Muscle of back (tissue), 13 donors: ENCODE measurements at places on chromosomes 12 and 14. TPM values are rescaled to one million over a fixed set of nuclear protein-coding genes. Genes with fewer than 3 reads are reported as not detected.

GYS2 gene
- polyA plus RNA-seq: not detected

GALNT9 gene
- polyA plus RNA-seq: 2.9 TPM

MFAP5 gene
- 169 TPM for polyA plus RNA-seq

DNA sequence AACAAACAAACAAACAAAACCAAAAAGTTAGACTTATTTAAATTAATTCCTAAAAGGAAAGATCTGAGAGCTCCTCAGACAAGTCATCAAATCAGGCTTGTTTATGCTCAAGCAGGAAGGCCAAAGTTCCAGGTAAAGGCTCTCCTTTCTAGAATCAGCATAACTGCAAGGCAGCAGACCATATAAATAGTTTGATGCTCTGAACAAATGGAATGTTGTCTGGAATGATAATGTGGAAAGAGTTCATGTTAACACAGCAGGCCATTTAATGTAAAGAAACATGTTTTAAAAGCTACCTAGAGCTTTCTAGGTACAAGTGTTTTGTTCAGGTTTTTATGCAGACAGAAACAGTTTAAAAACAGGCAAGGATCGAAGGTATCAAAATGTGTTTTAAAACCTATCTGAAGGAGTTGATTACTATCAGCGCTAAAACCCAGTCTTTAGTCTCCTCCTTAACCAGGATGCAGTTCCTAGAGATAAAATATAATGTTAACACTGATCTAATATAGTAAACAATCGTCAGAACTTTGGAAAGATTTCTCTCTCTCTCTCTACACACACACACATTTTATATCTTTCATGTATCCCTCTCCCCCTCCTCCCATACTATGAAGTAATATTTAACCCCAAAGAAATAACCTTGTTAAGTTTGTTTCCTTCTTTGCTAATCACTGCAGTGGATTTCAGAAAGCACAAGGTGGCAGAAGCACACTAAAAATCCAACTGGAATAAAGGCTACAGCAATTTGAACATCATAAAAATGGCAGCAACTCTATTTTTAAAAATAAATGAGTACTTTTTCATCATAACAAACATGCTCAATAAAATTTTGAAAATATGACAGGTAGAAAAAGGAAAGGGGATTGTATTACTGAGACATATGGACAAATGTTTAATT, 135.5 kb downstream of the PAWR start:
- peak; percentile 52 for DNase-seq

- DNase-seq: no peak
Observed at GRCh38 chr14:87041290-87042020, 951.5 kb downstream of the GALC start.

GRCh38 chr12:39272871-39273655, 169.9 kb downstream of the KIF21A start:
- peak; percentile 56 for DNase-seq

POLE2 gene
- polyA plus RNA-seq: 14.8 TPM

ATP5MC2 gene
- 713 TPM for polyA plus RNA-seq

DNA sequence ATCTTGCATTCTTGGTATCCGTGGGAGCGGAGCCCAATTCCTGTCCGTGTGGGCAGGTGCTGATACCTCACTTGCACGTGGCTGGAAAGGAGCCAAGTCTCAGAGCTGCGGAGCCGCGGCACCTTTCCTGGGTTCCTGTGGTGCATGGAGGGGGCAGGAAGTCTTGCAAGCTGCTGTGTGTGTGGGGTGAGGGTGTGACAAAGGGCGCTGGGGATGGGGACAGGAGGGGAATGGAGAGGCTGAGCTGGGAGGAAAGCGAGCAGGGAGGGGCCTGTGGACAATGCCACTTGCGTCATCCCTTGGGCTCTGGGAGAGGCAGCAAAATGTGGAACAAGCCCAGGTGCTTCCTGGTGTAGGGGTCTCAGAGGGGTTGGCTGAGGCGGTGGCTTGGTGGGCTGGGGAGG, 86.7 kb downstream of the CALM1 start:
- DNase-seq: no peak

DNA sequence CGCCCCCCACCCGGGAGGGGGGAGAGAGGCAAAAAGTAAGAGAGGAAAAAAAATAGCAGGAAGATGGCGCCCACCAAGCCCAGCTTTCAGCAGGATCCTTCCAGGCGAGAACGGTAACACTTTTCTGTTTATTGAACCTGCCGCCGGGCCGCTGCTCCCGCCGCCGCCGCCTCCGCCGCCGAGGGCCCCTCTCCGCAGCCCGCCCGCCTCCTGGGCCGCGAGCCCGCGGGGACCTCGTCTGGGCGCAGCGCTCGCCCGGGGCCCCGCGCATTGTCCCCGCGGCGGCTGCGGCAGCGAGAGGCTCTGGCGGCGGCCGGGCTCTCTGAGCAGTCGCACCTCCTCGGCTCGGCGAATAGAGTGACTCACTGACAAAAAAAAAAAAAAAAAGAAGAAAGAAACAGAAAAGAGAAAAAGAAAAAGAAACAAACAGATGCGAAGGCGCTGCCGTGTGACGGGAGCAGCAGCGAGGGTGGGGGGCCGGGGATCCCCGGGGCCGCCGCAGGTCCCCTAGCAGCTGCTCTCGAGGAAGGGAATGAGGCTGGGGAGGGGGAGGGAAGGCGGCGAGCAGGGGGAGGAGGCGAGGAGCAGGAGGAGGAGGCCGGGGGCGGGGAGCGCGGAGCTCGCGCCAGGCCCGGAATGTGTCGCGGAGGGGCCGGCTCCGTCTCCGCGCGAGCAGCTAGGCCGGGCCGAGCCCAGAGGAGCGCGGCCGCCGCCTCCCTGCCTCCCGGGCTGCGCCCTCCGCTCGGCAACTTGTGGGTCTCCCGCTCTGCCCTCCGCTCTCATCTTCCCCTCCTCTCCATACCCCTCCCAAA, 781 bp downstream of the NPAS3 start:
- peak; percentile 94 for DNase-seq

DNA sequence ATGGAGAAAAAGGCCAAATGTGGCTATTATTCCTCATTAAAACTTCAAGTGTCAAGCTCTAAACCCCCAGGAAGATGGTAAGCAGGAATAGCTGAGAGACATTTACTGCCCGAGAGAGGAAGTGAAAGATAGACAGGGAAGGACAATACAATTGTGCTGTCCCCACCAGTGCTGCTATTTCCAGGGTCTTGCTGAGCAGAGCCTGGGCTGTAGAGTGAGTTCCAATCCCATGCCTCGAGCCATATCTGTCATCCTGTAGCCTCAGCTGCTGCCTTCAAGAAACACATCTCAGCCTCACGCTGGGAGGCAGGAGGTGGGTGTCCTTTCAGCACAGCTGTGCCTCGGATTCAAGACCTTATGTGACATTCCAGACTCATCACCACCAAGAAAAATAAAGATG, 114.0 kb downstream of the RPAP3 start:
- DNase-seq: no peak

DNA sequence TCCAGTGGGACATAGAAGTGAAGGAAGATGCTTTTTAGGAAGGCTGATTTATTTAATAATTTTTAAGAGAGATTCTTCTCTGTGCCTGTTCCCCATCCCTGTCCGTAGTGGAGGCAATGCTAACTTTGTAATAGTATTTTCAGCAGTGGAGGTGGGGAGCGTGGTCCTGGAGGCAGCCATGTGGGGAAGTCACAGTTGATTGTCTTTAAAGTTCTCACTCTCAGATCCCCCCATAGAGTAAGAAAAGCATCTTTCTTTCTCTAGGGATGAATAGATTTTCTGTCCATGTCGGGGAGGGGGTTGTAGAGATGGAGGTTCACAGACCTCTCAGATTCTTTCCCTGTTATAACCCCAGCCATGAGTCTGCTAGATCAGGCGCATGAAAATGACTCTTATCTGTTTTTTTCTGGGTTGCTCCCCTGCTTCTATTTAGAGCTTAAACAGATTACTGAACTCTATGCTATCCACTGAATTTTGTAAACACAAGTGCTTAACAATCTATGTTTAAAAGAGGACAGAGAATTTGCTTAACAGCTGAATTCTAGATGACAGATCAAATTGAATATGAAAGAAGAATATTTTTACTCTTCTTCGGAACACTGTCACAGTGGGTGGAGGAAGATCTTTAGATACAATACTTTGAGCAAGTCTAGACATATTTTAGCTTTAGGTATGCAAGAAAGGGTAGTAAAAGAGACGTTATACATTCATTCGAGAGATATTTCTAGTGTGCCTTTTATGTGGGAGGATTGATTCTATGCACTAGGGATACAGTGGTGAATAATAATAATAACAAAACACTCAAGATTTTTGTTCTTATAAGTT, 25.3 kb downstream of the TMEM117 start:
- DNase-seq: no peak

DNA sequence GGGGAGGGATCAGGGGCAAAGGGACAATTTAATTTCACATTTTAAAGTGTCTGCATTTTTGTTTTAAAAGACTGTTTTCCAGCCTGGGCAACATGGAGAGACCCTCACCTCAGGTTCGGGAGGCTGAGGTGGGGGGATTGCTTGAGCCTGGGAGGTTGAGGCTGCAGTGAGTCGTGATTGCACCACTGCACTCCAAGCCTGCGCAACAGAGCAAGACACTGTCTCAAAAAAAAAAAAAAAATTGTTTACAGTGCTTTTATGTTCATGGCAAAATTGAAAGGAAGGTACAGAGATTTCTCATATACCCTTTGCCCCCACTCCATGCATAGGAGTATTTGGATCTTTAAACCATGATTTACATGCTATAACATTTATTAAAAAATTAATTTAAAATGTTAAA, 16.4 kb upstream of the HVCN1 start:
- no peak for DNase-seq

CLECL1 gene
- 0.50 TPM for polyA plus RNA-seq

GRCh38 chr12:86669010-86669409, 412.8 kb upstream of the MGAT4C start:
- DNase-seq: no peak

SLC5A8 gene
- not detected for polyA plus RNA-seq

FGD4 gene
- polyA plus RNA-seq: 12.9 TPM

DNA sequence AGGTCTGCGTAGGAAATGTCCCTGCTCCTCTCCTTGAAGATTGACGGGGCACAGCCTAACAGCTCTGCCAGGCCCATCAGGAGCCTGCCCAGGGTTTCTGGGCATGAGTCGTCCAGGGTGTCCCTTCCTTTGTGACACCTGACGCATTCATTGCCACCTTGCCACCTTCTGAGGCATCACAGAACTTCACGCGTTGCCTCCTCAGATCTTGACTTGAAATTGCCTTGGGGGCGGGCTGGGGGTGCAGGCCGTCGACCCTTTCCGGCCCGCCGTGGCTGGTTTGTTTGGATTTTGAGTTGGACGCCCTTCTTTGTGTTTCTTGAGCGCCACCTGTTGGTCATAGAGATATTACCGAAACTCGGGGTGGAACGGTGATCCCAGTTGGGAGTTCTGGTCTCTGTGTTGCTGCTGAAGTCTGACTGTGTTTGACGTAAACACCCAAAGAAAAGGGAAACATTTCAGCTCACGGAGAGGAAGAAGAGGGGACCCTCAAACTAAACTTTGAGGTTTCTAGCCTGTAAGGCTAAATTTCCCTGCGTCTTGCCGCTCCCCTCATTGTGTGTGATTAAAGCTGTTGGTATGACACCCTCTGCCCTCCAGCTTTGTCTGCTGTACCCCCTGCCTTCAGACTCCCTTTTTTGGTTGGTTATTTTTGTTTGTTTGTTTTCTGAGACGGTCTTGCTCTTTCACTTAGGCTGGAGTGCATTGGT, 44.6 kb downstream of the MLXIP start:
- DNase-seq: peak; percentile 75

- DNase-seq: no peak
Observed at GRCh38 chr12:111677186-111677585, 8.6 kb downstream of the BRAP start.

ADCK1 gene
- polyA plus RNA-seq: 7.3 TPM

KCNK13 gene
- polyA plus RNA-seq: 0.20 TPM

PLEKHG7 gene
- polyA plus RNA-seq: 3.3 TPM

TMCC3 gene
- polyA plus RNA-seq: 27.2 TPM

SYNE2 gene
- 44.7 TPM for polyA plus RNA-seq

DNA sequence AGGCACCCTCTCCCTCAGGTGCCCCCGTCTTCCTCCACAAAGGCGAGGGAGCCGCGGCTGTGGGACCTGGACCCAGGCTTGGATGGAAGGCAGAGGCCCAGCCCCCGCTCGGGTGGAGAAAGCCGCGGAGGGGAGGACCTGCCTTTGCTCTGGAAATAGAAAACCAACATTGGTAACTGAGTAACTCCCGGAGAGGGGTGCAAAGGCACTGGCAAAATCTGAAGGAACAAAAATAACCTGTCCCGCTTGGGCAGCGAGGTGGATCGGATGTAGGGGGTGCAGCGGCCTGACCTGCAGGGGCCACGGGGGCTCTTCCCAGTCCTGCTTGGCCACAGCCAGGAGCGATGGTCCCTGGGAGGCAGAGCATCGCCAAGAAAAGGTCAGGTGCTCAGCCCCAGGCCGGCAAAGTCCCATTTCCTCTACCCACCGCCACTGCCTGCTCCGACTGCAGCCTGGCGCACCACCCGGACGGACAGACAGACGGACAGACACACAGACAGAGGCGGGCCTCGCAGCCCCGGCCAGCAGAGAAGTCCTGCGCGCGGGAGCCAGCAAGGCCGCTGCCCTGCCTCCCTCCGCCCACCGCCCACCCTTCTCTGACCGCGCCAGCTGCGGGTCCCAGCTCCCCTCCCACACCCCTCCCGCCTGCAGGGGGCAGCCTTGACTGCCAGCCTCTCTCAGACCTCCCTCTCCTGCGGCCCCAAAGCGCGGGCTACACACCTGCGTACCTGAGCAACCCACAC, 21.4 kb upstream of the TMEM106C start:
- DNase-seq: peak; percentile 28

KRT75 gene
- not detected for polyA plus RNA-seq

CELA1 gene
- polyA plus RNA-seq: not detected

GRCh38 chr12:4978737-4979136, 64.9 kb upstream of the KCNA5 start:
- DNase-seq: peak; percentile 16

GRCh38 chr14:65128096-65128495, 25.8 kb upstream of the MAX start:
- no peak for DNase-seq

GRCh38 chr12:9113296-9113986, 2.3 kb downstream of the A2M start:
- no peak for DNase-seq

- DNase-seq: no peak
Observed at GRCh38 chr12:66269142-66269541, 33.2 kb upstream of the HELB start.

DNA sequence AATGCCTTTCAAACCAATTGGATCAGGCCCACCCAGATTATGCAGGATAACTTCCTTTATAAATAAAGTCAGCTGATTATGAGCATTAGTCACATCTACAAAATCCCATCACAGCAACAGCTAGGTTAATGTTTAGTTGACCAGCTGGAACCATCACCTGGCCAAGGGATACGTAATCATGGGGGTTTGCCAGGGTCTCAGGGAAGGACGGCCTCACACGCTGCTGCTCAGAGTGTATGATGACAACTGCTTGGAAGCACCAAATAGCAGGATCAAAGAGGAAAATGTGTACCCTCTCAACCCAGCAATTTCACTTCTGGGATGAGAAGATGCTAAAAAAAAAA, 162.6 kb downstream of the SLC15A4 start:
- peak; percentile 21 for DNase-seq

CLEC14A gene
- 19.8 TPM for polyA plus RNA-seq

CHMP4A gene
- 44.1 TPM for polyA plus RNA-seq

DNA sequence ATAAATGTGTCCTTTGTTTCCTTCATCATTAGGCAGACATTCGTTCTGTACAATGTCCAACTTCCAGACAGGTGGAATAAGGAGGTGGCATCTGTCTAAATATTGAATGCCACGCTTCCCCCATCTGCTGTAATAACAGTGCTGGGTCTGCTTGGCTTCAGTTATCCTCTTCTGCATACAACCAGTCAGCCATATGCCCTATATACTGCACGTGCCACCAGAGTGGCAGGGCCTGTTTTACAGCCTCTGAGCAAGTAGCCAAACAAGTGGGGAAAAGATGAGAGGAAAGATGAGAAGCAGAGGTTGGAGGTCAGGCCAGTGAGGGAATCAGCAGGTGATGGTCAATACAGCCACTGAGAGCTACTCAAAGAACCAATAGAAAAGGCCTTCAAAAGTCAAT, 55.4 kb downstream of the OTX2 start:
- DNase-seq: no peak
